ENCODE measurements at places on chromosomes 3 and 15.
A peak's percentile ranks its signal among the peaks of the same experiment; 100 is the strongest.

- no peak for DNase-seq
These were observed 10.7 kb upstream of the CSPG4 start for GRCh38 chr15:75723171-75723846.

GRCh38 chr3:13950042-13950441, 70.2 kb upstream of the WNT7A start:
- DNase-seq = no peak

DNA sequence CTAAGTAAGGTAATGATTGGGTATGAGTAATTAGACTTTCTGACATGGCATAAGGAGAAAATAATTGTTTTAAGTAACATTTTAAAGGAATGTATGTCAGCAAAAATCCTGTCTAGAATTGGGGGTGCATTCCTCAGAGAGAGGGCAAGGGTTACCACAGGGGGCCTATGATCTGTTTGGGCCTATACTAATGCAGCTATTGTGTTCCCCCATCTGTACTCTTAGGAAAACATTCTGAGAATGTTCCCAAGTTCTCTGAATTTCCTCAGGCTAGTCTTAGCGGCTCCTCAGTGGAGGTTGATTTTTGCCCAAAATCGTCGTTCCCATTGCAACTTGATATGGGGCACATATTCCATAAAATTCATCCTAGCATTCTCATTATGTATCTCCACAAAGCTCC, 1216.4 kb upstream of the GBE1 start:
- no peak for DNase-seq

DNA sequence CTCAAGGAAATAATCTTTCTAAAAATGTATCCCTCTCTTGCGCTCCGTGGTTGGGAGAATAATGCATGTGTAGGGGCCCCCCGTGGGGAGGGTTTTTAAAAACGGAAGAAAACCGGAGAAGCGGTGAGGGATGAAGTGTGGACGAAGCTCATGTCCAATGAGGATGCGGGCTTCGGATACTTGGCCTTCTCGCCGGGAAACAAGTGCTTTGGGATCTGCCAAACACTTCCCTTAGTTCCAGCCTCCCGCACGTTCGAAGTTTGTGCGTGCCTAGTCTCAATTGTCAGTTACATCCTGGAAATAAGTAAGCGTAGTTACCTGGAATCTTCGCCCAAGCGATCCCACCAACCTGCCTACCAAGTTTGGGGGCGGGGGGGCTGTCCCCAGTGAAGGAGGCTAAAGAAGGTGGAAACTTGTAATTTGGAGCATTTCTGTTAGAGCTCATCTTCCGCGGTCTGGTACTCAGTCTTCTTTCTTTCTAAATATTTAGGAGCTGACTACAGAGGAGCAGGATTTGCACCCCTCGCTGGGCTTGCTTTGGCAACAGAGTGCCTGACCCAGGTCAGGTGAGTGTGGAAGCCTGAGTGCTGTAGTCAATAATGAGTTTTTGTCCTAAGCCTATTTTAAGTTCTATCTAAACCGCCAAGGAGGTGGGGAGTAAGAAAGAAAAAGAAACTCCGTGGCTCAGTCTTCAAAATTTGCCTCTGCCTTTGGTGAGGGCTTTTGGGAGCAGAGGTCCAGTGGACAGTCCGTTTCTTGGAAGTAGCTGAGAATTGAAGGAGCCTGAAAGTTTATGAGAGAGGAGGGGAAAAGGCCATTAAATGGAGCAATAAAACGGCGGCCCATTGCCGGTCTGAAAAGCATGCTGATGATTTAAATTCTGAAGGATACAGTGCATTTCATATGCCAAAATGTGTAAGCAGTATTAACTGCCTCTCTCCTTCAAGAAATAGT, 1.1 kb downstream of the ITPR1 start:
- DNase-seq = peak; percentile 21

GRCh38 chr3:139778682-139779233, 101.0 kb upstream of the NMNAT3 start:
- DNase-seq = no peak

- no peak for DNase-seq
These were observed 172.0 kb downstream of the TCF12 start for GRCh38 chr15:57090496-57090859.

- no peak for DNase-seq
These were observed 79.2 kb downstream of the SST start for GRCh38 chr3:187590861-187591576.

DNA sequence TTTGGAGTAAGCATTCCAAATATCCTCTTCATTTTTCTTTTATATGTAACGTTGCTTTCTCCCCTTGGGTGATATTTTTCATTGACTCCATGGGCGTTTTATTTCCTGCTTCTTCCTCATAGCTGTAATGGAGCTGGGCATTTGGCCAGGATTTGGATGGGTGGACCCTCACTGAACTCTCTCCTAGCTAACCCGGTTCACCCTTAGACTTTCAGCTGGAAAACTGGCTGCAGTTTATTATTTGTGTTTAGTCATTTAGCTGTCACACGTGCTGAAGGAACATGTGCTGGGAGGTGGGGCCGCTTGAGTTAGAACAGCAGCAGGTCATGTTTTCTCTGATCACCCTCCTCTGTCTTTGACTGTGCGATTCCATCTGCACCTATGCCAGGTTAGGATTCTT, 407.6 kb downstream of the ZIC1 start:
- DNase-seq = no peak

All from CD4-positive, alpha-beta T cell treated with Interleukin-17A for 4 hours (primary cell).